ENCODE measurements at places on chromosomes 5 and 9.

DNA sequence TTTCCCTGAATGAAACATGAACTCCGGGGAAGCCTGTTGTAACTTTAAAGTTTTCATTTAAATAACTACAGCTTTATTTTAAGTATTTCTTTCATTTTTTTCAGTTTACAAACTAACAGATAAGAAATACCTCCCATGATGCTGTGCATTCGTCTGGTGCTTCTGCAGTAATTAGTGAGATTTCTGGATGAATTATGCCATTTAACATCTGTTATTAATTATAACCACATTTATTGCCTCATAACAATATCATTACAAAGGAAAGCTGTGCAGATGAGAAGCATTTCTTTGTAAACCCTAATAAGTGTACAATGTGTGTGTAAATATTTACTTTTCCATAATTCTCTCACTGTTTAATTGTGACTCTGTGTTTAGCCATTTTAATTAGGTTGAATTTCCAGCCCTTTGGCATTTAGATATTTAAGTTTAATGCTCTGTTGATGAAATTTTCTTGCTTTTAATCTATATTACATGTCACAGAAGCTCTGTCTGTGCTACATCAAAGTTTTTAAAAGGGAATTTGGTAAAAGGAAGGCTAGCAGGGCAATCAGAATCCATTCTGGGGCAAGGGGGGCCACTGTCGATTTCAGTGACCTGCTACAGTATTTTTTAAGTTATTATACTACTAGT lies 418.0 kb downstream of the SPATA31D1 start:
- DNase-seq: no peak

- no peak for DNase-seq
These were observed 2.5 kb downstream of the GPBP1 start for GRCh38 chr5:57176350-57176857.

DNA sequence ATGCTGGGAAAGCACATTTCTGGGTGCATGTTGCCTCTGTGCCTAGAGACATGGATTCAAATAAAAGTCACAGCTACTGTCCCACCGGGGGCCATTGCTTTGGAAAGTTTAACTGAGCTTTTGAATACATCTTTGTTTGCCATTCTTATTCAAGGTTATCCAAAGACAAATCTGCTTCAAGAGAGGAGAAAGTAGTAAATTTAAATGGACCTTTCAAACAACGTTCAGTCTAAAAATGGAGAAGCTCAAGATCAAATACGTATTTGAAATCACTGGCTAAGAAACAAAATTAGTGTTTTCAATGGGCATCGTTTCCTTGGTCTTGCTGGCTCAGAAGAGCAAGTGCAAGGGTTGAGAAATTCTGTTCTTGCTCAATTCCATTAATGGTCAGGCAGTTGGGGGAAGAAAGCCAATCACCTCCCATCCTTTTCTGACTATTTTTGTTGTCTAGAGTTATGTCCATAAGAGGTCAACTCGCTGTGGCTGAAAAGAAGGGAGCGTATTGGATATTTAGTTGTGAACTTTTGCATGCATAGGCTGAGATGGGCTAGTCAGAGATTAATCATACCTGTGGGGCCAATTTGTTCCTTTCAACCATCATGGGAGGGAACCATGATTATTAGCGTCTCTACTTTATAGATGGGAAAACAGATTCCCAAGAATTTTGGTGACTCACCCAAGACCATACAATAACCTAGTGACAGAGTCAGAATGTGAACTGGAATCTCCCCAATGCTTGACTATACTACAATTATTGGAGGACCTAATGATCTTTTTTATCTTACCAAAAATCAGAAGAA lies 276.2 kb upstream of the TNC start:
- no peak for DNase-seq

DNA sequence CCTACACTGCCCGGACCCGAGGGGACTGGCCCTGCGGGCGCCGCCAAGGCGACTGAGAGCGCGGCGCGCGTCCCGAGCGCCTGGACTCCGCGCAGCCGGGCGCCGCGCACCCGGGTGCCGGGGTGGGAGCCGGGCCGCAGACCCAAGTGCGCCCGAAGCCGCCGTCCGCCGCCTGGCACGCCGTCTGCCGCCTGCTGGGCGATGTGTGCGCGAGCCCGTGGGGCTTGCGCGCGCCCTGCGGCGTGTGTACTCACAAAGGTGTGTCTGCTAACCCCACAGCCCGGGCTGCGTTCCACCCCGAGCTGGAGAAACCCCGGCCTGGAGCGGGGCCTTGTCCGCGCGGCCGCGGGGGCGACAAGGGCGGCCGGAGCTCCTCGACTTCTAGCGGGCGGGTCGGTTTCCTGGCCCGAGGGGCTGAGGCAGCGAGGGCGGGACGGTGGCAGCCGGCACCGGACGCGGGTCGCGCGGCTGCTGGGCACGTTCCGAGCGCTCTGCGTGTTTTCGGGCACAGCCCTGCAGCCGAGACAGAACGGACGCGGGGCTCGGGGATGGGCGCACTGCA lies 1.1 kb upstream of the ZSWIM6 start:
- peak; percentile 84 for DNase-seq

DNA sequence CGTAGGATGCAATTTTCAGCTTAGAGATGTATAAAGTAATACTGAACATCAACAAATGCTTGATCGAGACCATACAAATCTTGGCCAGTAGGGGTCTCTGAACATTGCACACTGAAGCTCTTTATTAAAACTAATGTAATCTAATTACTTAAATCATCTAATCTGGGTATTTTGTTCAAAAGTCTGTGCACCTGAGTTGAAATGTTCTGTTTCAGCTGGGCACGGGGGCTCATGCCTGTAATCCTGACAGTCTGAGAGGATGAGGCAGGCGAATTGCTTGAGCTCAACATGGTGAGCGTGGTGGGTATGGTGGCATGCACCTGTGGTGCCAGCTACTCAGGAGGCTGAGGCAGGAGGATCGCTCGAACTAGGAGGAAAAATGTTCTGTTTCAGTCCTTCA lies 41.0 kb downstream of the ESM1 start:
- DNase-seq: peak; percentile 41

GRCh38 chr9:33748633-33749304 lies 46.6 kb upstream of the PRSS3 start:
- DNase-seq: no peak

- no peak for DNase-seq
These were observed 33.4 kb upstream of the ANXA1 start for GRCh38 chr9:73118286-73118685.

DNA sequence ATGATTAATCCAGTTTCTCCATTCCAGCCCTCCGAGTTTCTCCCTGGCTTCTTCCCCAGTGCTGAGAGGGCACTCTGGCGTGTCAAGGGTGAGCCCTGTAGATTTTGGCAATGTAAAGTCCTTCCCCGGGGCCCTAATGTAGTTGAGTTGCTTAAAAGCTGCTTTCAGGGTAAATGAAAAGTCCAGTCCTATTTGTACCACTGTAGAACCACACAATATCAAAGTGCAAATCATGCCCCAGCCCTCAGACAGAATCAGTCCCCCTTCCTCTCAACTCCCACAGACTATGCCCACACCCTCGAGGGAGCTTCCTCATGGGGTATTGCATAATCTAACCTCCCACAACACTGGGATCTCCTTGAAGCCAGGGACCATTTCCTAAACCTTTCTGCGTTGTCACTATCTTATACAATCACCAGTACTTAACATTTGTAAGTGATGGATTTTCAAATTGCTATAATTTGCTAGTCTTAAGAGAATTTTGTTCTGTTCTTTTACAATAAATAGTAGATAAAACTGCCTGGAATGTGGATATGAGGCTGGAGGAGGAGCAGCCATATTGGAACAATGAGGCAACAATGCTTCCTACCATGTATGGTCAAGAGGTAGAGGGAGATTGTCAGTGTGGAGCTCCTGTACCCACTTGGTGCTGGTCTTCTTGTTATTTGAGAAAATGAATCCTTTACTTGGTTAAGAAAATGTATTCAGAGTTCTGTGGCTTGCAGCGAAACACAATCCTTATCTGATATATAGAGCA lies 34.4 kb downstream of the ZNF366 start:
- DNase-seq: no peak

DNA sequence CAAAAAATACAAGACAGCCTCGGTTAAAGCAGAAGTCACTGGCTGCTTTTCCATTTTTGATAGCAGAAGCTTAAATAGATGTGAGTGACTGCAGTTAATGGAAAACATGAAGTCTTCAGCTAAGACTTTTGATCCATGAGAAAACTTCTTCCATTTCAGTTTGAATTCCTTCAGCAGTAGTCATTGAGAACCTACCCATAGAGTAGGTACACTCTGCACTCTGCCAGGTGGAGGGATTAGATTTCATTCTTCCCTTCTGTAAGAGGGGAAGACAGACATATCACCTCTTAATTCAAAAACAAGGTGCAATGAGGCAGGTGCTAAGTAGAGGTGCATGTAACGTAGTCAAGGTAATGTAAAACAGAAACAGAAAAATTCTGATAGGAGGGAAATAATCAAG lies 26.7 kb upstream of the XPA start:
- DNase-seq: no peak

GRCh38 chr9:20479419-20480155 lies 142.7 kb downstream of the MLLT3 start:
- DNase-seq: no peak

GRCh38 chr9:6183227-6183551 lies 32.4 kb upstream of the IL33 start:
- DNase-seq: no peak

GRCh38 chr9:126564128-126564527 lies 49.6 kb upstream of the LMX1B start:
- DNase-seq: no peak

GRCh38 chr5:176157656-176158055 lies 80.6 kb upstream of the SIMC1 start:
- DNase-seq: no peak

- DNase-seq: no peak
These were observed 74.1 kb upstream of the PIK3R1 start for GRCh38 chr5:68141494-68141893.

DNA sequence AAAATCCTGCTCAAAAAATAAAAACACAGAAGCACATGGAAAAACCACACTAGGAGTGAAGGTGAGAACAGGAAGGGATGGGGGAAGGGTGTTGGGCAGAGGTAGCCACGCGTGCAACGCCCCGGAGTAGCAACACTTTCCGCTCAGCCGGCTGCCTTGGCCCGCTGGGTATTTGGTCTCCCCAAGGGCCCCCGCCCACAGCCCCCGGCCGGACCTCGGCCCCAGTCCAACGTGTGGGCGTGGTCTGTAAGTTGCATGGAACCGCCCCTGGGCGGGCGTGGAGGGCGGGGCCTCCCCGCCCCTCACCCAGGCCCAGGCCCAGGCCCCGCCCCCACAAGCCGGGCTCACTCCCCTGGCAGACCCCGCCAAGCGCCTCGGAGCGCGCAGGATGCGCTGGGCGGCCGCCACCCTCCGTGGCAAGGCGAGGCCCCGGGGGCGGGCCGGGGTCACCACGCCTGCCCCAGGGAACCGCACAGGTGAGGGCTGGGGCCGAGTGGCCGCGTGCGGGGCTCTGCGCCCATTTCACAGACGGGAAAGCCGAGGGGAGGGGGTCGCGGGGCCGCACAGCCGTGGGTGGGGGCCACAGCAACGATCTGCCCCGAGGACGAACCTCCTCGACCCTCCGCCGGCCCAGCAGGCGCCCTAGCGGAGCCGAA lies at the start of gene SUSD3:
TSS of gene SUSD3 (plus strand) at position 347 of the 656 bp plus-strand sequence. CDS start at position 389, 42 bp downstream.
- DNase-seq: no peak
